ENCODE measurements at places on chromosomes 12 and 14.
A peak's percentile ranks its signal among the peaks of the same experiment; 100 is the strongest.

GRCh38 chr14:68291820-68292219 lies 472.2 kb downstream of the RAD51B start:
- DNase-seq, result no peak

DNA sequence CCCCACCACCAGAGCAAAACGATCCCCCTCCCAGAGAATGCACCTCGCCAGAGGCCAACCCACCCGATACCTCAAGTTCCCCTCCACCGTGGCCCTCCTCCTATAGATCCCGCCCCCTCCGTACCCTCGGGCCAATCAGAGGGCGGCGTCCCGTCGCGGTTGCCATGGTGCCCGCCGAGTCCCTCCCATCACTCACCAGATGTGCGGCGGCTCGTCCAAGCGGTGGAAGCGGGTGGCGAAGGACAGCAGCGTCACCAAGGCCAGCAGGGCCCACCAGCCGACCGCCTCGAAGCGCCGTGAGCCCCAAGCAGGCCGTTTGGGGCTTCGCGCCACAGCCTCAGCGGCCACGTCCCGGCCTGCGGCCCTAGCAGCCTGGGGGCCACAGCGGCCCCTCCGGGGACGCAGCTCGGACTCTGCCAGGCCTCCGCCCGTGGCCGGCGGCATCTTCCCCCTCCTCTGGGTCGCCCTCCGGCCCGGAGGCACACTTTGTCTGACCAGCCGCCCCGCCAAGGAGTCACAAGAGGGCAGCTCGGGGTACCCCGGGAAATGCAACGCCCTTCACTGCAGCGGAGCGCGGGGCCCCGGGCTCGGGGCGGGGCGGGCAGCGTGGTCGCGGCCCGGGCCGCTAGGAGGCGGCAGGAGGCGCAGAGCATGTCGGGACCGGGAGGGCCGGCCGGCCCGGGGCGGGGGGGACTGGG lies at the start of gene POMT2:
POMT2 (minus strand) TSS at position 646 of the 698 bp plus-strand sequence; CDS start at position 444, 202 bp downstream.
- peak; percentile 67 for DNase-seq

DNA sequence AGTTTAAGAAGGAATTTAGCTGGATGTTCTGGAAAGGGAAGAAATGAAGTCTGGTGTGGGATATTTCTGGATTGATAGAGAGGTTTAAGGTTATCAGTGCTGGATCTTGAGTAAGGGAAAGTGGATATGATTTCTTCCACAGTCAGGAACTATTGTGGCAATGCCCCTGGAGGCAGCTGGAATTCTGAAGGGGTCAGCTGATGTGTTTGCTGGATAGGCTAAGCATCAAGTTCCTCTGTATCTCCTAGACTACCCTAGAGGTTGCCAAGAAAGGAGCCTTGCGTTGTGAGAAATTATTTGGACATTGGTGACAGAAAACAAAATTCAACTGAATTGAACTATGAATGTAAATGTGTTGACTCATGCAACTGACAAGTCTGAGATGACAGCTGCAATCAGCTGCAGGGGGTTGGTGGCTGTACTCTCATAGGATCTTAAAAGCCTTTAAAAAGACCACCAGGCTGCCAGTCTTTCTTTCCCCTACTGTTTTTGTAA lies 244.4 kb downstream of the ATXN7L3B start:
- DNase-seq, result no peak

DNA sequence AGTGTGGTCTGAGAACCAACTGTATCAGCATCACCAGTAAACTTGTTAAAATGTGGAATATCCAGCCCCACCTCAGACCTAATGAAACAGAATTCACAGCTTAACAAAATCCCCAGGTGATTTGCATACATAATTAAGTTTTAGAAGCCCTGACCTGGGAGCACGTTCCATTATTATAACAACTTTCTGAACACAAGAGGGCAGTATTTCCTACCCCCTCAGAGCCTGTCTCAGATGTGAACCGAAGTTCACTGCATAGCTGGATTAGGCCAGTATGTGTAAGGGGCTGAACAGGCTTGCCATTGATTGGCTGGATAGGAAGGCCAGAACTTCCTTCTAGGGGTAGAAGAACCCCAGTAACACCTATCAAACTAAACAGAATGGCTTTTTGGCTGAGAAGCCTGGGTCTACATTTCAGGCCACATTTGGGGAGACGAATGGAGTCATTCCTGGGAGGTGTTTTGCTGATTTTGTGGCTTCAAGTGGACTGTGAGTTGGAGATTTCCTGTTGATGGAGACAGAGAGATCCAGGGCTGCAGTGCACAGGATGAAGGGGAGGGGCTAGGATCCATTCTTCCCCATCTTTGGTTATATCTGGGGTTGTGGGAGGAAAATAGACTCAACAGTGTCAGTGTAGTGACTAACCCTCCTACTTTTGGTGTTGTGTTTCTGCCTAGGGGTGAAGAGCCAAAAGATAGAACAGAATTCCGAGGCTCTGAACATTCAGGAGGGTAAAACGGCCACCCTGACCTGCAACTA lies 94.7 kb upstream of the OR4E1 start:
- DNase-seq, result peak; percentile 5

Measured in H54 (cell line).